ENCODE measurements at places on chromosomes 7 and 10. TPM values are rescaled to one million over a fixed set of nuclear protein-coding genes. Genes with fewer than 3 reads are reported as not detected.

- DNase-seq: no peak
These were observed 59.6 kb downstream of the PALD1 start for GRCh38 chr10:70538195-70538520.

The RAB19 gene
- not detected for total RNA-seq

The BAIAP2L1 gene
- 5.1 TPM for total RNA-seq

The CCNY gene
- total RNA-seq: 65.3 TPM

- DNase-seq: peak; percentile 69
These were observed 34.4 kb upstream of the GRID1 start for GRCh38 chr10:86400705-86401587.

Measured in sciatic nerve (tissue), 2 donors.